Glomerular endothelial cell (primary cell): ENCODE measurements at places on chromosomes 16 and 17. TPM values are rescaled to one million over a fixed set of nuclear protein-coding genes. Genes with fewer than 3 reads are reported as not detected.

Gene DPEP1
- total RNA-seq: 1.8 TPM in 1 of 2 replicates, not detected in the other

Gene CRHR1
- not detected in 2 replicates for total RNA-seq

Gene HLF
- total RNA-seq: 0.29 TPM in 1 of 2 replicates, not detected in the other

Gene KRT32
- not detected in 2 replicates for total RNA-seq

Gene TM4SF5
- not detected in 2 replicates for total RNA-seq

Gene CLEC18C
- total RNA-seq: not detected in 2 replicates

DNA sequence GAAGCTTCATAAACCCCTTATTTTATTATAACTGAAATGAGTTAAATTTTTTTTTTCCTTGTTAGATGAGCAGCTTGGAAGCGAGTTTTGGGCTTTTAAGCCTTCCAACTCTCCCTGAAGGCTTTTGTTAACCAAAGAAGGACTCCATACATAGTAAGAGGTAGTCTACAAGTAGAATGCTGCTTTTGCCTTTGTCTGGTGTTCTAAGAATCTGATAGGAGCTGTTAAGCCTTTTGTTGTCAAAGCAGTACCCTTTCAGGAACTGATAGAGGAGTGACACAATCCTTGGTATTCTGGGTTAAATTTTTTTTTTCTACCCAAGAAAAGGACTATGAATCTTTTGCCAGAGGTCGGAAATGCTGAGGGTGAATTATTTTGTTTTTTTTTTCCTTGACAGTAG, 26.1 kb downstream of the MAP2K4 start:
- no peak for DNase-seq

- no peak for DNase-seq
Observed at GRCh38 chr16:87331241-87331801, 14.1 kb upstream of the C16orf95 start.

- DNase-seq: peak; percentile 44
Observed at GRCh38 chr16:72400257-72401083, 228.5 kb upstream of the PMFBP1 start.

DNA sequence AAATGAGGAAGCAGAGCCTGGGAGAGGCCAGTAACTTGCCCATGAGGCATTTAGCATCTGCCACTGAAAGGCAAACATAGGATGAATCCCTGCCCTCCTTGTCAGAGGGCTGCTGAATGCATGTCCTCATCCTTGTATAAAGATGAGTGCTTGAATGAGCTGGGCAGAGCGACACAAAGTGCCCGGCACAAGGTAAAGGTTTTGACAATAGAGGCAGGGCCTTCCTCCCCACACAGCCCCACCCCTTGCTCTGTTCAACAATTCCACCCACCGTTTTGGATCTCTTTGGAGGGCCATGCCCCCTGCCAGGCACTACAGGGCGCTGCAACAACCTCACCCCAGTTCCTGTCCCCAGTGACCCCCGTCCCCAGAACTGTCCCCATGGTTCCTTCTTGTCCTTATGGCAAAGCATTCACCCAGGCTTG, 1.4 kb upstream of the KRT19 start:
- no peak for DNase-seq

- no peak for DNase-seq
Observed at GRCh38 chr16:59690216-59690615, 956.1 kb upstream of the GOT2 start.

DNA sequence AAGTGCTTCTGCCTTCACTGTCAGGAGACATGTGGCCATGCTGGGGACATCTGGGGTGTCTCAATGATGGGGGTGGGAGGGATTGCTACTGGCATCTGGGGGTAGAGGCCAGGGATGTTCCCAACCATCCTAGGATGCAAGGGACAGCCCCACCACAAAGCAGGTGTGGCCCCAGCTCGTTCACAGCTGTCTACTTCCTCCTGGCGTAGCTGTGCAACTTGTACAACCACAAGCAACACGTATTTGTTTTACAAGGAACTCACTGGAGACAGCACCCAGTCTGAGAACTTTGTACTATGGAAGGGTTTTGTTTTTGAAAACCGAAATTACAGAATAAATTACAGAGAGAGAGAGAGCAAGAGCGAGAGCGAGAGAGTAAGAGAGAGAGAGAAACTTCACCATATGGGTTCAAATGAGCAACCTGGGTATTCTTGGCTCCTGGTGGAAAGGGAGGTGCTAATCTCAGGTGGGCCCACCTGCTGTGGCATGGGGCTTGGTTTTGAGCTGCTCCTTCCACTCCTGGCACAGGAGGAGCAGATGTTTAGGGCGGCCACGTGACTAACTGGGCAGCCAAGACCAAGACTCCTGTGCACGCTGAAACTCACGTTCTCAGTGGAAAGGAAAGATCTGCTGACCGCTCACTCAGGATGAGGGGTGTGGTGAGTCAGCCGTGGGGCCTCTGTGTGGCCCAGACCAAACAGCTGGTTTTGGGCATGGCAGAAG, 17.5 kb upstream of the TNFRSF13B start:
- no peak for DNase-seq

- DNase-seq: no peak
Observed at GRCh38 chr16:86906623-86907022, 328.3 kb downstream of the FOXL1 start.

- DNase-seq: no peak
Observed at GRCh38 chr17:6457688-6458459, 13.6 kb downstream of the PIMREG start.

- DNase-seq: no peak
Observed at GRCh38 chr16:67641779-67642708, 2.9 kb upstream of the CARMIL2 start.

GRCh38 chr17:60613325-60613724, 13.3 kb downstream of the PPM1D start:
- no peak for DNase-seq

GRCh38 chr17:34254146-34254545, 939 bp upstream of the CCL2 start:
- no peak for DNase-seq

GRCh38 chr16:23045025-23045424, 104.2 kb downstream of the USP31 start:
- no peak for DNase-seq

DNA sequence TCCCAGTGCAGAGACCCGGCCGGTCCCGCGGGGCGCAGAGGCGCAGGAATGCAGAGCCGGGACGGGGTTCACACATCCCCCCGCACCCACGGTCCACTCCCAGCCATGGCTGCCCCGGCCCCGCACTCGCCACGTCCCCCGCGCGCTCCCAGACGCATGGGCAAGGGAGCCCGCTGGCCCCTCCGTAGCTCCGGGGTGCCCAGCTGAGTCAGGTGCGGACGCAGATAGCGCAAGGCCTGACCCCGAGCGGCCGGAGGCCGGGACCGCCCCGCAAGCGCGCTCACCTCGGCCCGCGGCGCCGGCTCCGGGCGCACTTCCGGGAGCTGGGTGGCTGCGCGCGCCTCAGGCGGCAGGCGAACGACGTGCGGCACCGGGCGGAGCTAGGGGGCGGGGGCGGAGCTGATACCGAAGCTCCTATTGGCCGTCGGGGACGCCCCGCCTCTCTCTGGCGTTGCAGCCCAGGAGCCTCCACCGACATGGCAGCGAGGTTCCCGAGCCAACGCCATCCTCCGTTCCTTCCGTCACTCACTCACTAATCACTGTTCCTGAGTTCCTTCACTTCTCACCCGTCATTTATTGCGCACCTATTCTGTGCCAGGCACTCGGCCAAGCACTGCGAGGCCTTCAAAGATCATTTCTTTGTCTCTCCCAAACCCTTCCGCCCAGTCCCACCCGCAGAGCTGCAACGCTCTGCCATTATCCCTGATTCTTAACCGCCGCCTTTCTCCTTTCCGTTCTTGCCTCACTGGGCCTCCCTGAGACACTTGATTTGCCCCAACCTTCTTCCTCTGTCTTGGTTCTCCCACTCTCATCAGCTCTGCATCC, at the start of gene ZNF18:
Gene ZNF18, minus strand, starts transcription at position 329 of the 825 bp plus-strand sequence. CDS start 4,646 bp downstream, outside the sequence.
- peak; percentile 31 for DNase-seq

- DNase-seq: no peak
Observed at GRCh38 chr17:47708864-47709541, 15.0 kb downstream of the TBKBP1 start.

DNA sequence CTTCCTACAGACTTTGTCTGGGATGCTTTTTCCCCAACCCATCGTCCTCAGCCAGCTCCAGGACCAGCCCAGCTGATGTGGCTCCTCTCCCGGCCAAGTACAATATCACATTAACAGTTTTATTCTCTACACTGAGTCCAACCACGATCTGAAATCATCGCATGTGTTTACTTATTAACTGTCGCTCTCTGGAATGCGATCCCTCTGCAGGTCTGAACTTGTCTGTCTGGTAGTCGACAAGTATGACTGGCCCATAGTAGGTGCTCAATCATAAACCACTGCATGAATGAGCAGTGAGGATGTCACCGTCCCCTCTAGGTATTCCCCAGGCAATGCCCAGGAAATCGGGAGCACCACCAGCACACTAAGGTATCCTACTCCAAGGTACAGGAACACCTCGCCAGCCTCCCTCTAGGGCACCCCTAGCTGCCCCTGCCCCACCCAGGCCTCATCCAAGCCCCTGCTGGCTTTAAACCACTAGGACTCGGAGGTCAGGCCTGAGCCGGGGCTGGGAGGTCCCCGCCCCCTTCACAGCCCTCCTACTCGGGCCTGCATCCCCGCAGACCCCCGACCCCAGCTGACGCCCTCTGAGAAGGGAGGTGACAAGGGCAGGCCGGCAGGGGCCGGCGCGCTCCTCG, 27.7 kb downstream of the RTN4RL1 start:
- no peak for DNase-seq

DNA sequence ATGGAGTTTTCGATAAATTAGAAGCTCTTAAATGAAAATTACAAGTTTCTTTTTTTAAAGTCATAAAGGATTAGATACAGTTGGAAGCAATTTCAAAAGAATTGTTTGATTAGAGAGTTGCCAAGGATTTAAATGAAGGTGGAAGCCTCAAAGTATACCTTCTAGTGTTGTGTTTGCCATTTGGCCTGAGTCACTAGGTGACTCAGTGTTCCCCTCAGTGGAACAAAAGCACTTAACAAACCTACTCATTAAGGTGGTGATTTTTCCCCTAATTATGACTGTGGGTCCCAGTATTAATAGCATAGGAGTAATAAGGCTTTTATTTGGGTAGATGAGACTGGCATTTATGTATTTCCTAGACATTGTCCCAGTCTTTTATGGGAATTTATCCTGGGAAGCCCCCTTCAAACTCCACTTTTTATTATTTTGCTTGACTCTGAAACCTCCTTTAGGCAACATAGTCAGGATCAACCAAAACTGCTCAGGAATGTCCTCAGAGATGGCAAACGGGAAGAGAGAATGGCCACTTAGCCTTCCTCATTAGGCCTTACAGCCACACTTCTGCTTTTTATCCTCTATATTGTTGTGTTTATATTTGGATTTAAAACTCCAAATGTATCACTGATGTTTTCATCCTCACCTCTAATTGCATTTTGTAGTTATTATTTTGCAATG, 161.0 kb downstream of the FTO start:
- peak; percentile 14 for DNase-seq

DNA sequence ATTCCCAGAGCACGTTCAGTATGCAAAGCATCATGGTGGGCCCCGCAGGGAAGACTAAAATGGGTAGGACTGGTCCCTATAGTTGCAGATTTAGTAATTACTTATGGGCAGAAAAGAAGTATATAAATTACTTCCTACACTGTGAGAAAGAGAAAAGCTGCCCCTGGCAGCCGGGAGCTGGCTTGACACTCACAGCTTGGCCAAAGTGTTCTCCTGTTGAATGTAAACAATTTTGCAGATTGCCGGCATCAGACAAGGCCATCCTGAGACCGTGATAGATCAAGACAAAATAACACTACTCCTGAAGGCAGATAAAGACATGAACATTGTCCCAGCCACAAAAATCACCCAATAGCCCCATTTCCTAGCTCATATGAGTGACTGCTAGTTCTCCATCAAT, 98.5 kb downstream of the MARF1 start:
- DNase-seq: no peak

- DNase-seq: no peak
Observed at GRCh38 chr17:71342737-71343136, 778.1 kb upstream of the SOX9 start.

DNA sequence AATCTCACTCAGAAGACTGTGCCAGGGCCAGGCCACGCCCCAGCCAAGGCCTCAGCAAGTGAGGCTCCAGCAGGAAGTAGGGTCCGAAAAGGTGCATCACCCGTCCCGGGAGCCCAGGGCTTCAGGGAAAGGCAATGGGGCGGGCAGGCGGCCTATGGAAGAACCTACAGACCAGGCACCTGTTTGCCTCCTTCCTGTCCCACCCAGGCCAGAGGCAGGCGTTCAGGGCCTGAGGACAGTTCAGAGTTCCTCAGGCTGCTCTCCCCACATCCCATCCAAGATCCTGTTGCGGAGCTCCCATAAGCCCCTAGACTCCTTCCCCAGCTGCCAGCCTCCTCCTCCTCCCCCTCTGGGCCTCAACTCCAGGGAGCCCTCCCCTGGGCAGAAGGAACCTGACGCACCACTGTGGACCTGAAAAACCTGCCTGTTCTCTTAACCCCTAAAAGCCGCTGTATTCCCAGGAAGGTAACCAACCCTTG, 2.3 kb downstream of the CLUH start:
- no peak for DNase-seq

DNA sequence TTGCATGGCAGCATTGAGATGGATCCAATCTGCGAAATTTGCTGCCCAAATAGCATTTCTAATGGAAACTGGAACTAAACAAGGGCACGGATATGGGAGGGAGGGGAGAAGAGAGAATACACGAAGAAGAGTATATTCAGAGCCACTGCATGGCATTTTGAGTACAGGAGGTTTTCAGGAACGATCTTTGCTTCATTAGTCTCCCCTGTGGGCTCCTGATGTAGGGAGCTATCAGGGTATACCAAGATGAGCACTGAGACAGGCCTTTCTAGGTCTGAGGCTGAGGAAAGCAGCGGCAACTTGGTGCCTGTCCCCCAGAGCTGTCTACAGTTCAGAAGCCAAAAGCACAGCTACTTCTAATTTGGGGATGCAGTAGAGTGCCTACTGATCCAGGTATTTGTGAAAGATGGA, 257.7 kb upstream of the PMFBP1 start:
- DNase-seq: no peak

DNA sequence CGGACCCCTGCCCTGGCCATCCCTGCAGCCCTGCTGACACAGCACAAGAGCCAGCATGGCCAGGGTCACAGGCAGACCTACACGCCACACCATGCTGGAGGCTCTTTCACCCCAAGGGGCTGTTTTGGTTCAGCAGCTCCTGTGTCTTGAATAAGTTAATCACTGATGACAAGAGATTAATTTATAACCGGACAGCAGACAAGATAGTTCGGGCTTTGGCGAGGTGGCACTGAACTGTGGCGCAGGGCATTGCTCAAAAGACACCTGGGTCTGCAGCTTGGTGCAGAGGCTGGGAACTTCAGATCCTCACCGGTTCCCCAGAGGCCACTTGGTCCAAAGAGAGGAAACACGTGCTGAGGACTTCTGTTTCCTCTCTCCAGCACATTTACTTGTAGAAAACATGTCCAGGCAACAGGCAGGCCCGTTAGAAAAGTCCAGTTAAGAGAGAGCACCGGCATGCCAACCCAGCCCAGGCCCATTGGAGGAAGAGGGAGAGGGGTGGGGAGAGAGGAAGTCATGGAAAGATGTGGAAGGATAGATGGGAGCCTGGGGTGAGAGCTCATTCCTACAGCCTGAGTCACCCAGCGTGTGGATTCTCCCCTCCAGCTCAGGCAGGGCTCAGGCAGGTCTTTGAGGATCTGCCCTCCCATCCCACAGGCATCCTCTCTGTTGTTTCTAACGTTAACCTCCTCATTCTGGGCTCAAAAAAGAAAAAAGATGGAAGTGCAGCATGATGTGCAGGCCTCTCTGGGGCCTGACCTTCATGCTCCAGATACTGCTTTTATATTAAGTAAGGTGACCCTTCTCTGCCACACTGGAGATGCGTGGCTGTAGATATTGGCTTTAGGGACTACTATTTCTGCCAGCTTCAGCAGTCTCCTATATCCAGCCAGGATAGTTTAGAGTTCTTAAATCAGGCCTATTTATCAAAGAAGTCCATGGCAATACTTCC, 80.0 kb upstream of the HNF1B start:
- DNase-seq: no peak
